ENCODE measurements at places on chromosomes 7 and 10.

- DNase-seq: no peak
Observed at GRCh38 chr10:58013406-58013805, 254.3 kb downstream of the IPMK start.

DNA sequence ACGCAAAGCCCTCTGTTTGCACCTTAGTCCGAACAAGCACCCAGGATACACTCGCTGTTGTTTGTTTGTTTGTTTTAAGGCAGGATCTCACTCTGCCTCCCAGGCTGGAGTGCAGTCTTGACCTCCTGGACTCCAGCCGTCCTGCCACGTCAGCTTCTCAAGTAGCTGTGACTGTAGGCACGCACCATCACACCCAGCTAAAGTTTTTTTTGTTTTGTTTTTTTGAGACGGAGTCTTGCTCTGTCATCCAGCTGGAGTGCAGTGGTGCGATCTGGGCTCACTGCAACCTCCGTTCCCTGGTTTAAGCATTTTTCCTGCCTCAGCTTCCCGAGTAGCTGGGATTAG, 76.8 kb downstream of the CTBP2 start:
- DNase-seq: peak; percentile 97

DNA sequence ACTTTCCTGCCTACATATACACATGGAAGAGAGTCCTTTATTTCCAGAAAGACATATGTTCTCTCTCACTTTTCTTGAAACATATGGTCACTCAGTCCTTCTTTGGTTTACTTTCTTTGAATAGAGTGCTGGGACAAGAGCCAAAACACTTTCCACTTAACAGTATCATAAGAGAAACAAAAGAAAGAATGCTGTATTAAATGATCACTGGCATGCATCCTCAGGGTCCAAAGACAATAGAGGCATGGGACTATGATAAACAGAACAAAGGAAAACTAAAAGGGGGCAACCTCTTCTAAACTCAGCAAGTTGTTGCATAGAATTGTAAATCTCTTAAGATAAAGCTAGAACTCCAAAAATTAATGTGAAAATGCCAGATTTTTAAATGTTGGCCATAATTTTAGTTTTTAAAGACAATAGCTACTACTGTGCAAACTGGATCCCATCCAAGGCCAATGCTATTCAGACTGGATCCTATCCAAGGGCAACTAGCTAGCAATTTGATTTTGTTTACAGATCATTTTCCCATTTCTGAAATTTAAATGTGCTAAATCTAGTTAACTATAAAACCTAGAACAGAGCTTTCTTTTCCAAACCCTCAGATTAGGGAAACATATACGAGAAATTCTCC, 687.5 kb downstream of the SORCS3 start:
- peak; percentile 18 for DNase-seq

DNA sequence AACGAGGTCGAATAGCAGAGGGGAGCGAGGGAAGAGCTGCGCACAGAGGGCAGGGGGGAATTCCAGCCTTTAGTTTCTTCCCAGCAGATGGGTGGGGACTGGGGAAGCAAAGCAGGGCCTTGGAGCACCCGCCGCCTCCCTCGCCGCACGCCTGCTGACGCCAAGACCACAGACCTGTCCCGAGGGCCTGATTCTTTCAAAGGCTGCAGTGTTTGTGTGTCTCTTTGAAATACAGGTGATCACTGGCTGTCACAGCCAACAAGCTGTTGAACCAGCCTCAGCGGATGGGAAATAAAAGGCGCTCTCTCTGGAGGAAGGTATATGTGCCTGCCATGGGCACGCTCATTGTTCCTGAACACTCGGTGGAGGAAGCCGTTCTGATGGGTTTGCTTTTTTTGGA, 119.3 kb downstream of the FAM53B start:
- DNase-seq: no peak

- DNase-seq: no peak
Observed at GRCh38 chr10:124743191-124744101, 732 bp downstream of the FAM53B start.

DNA sequence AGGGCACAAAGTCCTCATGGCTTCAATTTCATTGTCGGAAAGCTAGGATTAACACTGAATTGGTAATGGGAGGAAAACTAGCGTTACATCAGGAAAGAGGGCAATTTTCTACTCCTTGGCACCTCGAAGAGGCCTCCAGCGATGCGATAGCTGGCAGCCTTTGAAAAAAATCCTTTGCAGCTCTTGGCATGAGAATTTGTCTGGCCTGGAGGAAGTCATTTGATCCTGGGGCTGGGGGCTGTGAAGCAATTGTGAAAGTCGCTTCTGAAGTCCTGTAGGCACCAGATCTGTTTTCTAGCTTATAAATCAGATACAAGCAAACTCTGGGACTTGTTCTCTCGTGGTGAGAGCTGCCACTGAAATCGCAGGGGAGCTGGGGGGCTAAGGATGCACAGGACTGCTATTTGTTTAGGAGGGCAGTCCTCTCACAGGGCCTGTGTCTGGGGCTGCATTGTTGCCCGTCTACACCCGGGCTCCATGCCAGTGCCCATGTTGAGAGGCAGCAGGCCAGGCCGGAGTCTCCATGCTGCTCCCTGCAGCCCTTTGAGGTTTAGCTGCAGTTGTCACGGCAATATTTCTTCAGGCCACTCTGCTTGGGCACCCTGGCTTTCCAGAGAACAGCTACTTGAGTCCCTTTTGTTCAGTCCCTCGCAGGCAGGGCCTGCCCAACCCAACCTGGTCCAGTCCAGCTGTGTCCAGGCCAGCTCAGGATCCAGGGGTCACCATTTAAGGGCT, 206.8 kb upstream of the LYZL1 start:
- no peak for DNase-seq

GRCh38 chr10:69600761-69601330, 27.6 kb upstream of the NEUROG3 start:
- DNase-seq: no peak

GRCh38 chr7:32043688-32044087, 26.5 kb downstream of the PDE1C start:
- DNase-seq: peak; percentile 98

DNA sequence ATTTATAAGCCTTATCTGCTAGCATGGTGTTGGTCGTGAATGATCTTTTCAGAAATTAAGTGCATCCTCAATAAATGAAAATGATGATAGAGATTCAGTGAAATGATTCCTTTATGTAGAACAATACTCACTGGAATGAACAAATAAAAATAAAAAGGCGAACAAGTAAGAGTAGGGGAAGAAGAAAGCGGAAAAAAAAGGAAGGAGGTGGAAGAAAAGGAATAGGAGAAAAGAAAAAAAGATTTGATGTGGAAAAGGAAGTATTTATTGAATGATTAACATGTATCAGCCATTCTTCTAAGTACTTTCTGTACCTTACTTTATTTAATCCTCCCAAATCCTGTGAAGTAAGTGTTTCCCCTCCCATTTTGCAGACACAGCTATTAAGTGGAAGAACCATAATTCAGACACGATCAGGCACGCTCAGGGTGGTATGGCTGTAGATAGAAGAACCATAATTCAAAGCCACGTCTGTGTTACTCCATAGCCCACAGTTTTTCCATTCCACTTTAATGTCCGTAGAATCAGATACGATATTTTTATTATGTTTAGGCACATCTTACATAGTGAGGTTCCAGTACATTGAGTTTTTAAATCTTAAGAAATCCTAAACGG, 156.2 kb upstream of the LAMB4 start:
- DNase-seq: no peak

DNA sequence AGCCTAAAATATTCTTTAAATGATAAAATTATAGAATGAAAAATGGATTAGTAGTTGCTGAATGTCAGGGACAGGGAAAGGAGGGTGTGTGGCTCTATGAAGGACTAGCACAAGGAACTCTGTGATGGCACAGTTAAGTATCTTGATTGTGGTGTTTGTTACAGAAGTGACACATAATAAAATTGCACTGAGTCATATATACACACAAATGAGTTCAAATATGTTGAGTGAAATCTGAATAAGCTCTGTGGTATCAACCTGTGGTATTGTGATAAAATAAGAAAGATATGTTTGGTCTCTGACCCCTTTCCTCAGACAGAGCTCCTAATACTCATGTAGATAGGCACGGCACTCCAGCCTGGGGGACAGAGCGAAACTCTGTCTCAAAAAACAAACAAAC, 181.5 kb upstream of the TRIM24 start:
- no peak for DNase-seq

DNA sequence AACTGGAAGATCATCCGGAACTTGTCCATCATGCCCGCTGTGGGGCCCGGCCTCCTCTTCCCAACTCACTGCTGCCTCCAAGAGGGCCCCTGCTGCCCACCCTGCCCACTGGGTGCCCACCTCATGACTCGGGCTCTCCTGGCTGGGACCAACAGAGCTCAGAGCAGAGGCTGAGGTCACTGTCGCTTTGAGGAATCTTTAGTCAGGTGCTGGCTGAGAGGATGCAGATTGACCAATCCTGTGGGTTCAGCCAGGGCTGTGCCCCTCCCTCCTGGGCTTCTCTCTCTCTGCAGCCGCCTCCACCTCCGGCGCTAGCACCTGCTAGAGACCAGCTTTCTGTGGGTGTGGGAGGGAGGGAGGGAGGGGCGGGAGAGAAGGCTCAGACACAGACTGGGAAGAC, at the start of gene CALHM1:
TSS of gene CALHM1 (minus strand) at position 181 of the 400 bp plus-strand sequence. CDS start at position 32, 149 bp downstream.
- no peak for DNase-seq

GRCh38 chr10:9922126-9922870, 1095.4 kb upstream of the CELF2 start:
- DNase-seq: no peak

GRCh38 chr7:148623586-148624282, 33.2 kb downstream of the C7orf33 start:
- peak; percentile 65 for DNase-seq

- DNase-seq: no peak
Observed at GRCh38 chr7:27156508-27156898, at the start of gene HOXA7. Gene HOXA7 (minus strand): TSS chr7:27156675. CDS start chr7:27156545, 130 bp downstream.

GRCh38 chr7:128836729-128837348, 6.6 kb downstream of the FLNC start:
- no peak for DNase-seq

GRCh38 chr10:34791947-34792346, 23.1 kb downstream of the PARD3 start:
- no peak for DNase-seq

- DNase-seq: no peak
Observed at GRCh38 chr7:70456719-70457118, 675.2 kb upstream of the GALNT17 start.

DNA sequence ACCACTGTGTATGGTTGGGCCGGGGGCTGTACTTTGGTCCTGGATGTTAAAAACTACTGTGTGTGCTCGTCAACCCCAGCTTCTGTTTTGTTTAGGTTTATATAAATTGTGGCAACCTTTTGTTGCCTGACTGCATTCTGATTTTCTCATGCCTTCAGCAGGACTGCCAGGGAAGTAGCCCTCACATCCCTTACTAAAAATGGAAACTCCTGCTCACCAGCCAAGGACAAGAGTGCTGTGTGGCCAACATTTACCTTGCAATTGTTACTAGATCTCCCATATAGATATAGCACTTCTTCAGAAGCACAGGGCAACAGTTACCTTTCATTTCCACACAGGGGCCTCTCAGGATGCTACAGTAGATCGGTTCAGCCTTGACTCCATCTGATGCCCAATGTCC, 174.4 kb downstream of the TAX1BP1 start:
- no peak for DNase-seq

DNA sequence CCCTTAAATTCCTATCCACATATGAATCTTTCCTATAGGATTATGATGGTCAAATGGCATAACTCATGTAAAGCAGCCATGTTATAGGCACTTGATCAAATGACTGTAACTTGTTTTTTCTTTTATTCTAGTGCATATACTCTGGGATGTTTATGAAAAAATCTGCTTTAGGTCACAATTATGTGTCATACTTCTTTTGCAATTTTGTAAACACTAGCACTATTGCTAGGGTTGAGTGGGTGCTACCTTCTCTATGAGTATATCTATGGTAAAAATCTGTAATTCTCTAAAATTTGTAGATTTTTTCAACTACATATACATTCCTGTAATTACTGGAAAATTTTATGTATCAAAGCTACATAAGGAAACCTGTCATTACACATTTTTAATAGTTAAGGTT, 50.0 kb downstream of the HGF start:
- DNase-seq: no peak

GRCh38 chr7:33928986-33929385, 23.6 kb downstream of the BMPER start:
- no peak for DNase-seq

- peak; percentile 90 for DNase-seq
Observed at GRCh38 chr7:65006094-65006992, at the start of gene ERV3-1. Gene ERV3-1 (minus strand): TSS chr7:65006687. CDS start chr7:64993026, 13,661 bp downstream.

DNA sequence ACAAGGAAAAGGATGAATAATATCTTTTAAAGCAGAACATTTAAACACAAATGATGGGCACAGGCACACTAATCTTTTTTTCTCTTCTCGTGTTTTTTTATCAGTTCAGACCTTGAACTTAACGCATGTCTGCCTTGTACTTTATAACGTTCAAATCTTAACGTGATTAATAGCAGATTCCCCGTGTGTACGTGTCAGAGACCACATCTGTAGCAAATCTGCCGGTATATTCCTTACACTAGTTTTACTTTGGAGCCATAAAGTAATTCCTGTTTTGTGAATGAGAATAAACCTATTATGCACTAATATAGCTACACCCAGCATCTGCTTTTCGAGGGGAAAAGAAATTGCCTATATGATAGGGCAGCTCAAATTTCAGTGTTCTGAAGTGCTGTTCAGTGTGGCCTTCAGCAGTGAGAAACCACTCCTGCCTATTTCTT, 166.0 kb upstream of the TCF7L2 start:
- peak; percentile 12 for DNase-seq

GRCh38 chr7:155372782-155373358, 75.2 kb downstream of the INSIG1 start:
- DNase-seq: no peak

DNA sequence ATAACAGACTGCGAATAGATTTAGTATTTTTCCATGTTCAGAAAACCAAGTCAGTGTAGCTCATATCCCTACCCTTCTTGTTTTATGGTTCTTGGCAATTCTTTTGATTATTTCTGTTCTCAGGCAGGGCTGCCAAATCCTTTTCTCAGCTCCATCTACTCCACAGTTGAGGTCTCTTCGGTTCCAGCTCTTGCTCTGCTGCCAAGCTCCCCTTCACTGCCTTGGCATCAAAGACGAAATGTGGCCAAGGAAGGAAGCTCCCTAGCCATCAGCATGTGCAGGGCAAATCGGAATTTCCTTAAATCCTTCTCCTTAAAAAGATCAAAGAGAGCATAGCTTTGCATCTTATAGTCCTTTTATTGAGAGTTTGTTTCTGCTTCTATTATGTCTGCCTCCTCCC, 116.4 kb upstream of the NOBOX start:
- DNase-seq: no peak

DNA sequence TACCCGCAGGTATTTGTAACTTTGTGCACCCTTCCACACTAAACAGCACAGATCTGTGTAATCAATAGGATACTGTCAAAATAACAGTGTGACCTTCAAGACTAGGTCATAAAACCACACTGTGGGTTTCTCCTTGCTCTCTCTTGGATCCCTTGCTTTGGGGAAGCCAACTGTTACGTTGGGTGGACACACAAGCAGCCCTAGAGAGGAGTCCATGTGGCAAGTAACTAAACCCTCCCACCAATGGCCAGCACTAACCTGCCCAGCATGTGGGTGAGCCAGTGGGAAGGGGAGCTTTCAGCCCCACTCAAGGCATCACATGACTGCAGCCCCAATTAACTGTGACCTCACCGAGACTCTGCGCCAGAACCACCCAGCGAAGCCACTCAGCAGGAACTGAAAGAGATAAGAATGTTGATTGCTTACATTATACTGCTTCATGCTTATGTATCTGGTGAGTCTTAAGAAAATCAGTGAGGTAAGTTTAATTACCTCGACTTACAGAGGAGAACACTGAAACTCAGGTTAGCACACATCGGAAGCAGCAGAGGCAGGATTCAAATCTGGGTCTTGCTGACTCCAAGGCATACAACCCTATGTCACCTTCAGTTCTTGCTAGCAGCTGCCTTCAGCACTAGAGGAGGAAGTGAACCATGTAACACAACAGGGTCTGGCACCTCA, 9.4 kb upstream of the ZC3HAV1 start:
- DNase-seq: no peak

- DNase-seq: no peak
Observed at GRCh38 chr7:25832456-25832855, 319.5 kb upstream of the NFE2L3 start.

Measured in renal cortical epithelial cell (primary cell).